ENCODE measurements at places on chromosomes 16 and 17.

DNA sequence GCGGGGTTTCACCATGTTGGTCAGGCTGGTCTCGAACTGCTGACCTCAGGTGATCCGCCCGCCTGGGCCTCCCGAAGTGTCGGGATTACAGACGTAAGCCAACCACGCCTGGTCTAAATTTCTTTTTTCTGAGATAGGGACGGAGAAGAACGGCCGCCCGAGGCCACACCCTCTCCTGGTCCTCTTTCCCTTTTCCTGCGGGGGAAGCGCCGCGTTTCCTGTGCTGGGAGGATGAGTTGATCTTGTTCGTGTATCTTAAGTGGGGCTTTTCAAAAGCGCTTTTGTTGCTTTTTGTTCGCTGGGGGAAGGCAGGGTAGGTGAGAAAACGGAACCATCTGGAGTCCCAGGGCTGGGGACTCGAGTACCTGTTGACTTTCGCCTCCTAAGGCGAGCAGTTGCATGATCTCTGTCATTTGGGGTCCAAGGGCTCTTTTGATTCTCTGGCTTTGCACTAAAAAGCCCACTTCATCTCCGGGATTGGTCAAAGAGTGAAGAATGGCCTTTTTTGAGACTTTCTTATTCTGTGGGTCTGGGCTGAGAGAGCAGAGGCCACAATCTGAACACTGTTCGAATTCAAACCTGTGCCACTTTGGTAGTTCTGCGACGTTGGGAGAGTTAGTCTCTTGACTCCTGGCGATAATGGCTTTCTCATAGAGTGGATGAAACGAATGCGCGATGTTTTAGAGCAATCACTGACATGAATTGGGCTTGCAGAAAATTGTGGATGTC, 1.3 kb downstream of the FUS start:
- no peak for DNase-seq

- DNase-seq = no peak
Observed at GRCh38 chr17:37064956-37065355, 116.2 kb downstream of the AATF start.

- DNase-seq = no peak
Observed at GRCh38 chr16:52515068-52515671, 31.8 kb downstream of the TOX3 start.

DNA sequence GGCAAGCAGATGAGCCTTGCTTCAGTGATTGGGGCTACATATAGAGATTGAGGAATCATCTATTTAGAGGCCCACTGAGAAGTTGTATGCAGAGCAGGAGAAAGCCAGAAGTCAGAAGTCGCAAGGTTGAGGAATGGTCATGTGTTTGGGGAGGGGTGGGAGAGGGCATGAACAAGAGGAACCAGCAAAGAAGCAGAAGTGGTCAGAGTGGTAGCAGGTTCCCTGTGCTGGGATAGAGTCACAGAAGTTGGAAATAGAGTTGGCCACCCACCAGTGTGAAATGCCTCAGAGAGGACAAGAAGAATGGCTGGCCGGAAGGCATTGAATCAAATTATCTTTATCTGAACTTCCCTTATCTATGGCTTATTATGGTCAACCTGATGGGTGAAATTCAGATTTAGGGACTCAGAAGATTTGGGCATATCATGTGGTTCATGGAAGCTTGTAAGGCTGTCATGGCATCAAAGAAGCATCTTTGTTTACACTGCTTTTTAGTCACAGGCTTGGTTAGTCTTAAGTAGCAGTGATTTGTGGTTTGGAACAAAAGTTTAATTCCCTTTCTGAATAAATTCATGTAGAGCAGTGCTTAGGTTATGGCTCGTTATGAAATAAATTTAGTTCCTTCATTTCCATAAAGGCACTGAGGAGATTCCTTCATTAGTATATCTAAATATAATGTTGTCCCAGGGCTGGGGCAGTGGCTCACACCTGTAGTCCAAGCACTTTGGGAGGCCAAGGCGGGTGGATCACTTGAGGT, 19.7 kb downstream of the MAP3K3 start:
- DNase-seq = no peak

DNA sequence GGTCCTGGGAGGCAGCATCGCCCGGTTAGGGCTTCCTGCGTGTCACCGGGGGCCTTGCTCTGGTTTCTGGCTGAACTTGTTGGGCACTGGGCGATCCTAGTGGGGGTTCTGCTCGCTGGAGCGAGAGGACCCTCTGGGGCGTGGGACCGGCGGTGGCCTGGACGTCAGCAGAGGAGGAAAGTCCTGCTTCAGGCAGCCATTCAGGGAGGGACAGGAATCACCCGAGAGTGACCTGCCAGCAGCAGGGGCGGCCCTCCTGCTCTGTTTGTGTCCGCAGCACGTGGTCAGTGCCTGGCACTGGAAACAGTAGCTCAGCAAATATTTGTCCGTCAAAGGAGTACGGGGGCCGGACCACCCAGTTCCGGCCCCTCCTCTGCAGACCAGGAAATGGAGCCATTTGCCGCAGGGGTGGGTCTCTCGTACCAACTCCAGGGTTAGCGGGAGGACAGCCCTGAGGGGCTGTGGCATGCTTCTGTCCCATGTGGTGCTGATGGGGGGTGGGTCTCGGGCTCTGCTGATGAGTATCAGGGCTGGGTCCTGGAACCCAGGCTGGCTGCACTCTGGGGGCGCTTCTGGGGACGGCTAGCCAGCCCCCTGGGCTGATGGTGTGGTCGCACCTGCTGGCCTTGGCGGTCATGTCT, 48.3 kb downstream of the BAIAP2 start:
- peak; percentile 40 for DNase-seq

DNA sequence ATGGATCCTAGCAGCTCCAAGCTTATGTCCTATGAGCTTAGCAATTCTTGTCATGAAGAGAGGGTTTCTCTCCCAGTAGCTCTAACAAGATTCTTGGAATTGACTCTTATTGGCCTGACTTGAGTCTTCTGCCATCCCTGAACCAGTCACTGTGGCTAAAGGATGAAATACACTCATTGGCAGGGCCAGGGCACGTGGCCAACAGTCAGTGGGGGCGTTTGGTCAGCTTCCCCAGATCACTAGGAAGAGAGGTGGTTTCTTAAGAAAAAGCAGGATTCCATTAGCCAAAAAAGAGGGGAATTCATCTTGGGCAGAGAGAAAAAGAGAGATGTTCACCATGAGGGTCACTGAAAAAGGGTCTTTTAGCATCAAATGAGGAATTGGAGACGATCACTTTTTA, 363.2 kb downstream of the SNX29 start:
- DNase-seq = no peak

GRCh38 chr17:17887752-17888304, 51.0 kb upstream of the SREBF1 start:
- DNase-seq = no peak

DNA sequence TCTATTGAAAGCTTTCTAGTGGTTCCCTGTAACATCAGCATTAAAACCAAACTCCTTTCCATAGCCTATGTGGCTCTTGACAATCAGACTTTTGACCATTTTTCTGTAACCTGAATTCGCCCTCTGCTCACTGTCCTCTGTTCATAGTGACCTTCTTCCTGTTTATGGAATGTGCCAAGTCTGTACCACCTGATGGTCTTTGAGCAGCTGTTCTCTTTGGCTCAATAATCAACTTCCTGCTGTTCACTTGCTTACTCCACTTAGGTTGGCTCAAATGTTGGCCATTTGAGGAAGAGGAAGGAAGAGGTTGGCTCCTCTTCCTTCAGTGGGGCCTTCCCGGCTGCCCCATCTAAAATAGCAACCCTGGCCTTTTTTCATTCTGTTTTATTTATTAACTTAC, 251.5 kb downstream of the CA10 start:
- DNase-seq = no peak

DNA sequence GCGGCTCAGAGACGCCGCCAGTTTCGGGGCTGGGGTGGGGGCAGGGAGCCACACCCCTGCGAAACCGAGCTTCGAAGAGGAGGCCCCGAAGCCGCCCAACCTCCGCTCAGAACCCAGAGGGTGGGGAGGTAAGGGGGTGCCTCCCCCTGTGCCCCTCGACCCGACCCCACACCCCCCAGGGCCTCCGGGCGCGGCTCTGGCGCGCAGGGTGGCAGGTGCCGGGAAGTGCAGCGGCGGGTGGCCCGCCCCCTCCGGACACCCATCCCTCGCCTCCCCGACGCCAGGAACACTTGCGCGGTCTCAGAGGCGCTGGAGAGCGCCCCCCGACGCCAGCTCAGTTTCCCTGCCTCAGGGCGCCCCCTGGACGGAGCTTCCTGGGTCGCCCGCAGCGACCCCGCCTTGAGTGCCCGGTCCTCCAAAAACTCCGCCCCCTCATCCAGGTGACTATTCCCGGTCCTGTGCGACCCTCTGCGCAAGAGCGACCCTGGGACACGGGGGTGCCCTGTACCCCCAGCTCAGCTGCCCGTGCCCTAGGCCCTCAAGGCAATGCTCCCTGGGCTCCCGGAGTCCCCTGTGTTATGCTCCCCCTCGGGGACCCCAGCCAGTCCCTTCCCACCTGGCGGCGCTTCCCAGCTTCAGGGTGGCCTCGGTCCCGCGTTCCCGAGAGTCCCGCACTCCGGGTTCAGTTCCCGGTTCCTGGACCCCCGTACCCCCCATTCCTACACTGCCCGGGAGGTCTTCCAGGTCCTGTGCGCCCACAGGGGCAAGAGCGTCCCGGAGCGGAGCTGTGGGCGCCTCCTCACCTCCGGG, 562 bp downstream of the PPL start:
- DNase-seq = peak; percentile 69

DNA sequence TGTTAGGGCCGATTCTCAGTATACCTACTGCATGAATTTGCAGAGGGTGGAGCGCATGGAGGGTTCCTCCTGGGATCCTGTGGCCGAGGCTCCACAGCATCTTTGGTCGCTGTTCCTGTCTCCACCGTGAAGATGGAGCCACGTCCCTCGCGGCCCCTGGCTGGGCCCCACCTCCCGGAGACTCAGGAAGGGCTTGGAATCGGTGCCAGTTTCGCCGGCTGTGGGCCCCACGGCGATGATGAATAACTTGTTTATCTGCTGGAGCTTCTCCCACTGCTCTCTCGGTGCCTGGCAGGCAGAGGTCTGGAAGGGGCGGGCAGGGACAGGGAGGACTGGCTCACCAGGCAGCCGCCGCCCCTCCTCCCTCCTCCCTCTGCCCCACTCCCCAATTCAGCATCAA, 8.1 kb downstream of the SLC5A11 start:
- no peak for DNase-seq

DNA sequence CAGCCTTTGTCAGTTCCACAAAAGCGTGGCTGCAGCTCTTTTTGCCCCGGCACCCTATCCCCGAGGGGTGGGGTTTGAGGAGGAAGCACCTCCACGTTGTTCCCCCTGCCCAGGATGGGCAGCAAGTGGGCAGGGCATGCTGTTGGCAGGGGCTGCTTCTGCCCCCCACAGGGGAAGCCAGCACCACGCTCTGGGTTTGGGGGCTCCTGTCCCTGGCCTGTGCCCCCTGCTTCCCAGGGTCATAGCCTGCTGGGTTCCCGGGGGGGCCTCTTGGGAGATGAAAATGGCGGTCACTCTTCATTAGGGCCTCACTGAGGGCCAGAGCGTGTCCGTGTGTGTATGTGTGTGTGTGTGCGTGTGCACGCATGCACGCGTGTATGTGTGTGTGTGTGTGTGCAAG, 22.8 kb downstream of the LASP1 start:
- DNase-seq = no peak

- DNase-seq = no peak
Observed at GRCh38 chr17:16329519-16330271, 23.6 kb downstream of the CENPV start.

GRCh38 chr17:47714773-47715396, 18.2 kb upstream of the TBX21 start:
- DNase-seq = no peak

DNA sequence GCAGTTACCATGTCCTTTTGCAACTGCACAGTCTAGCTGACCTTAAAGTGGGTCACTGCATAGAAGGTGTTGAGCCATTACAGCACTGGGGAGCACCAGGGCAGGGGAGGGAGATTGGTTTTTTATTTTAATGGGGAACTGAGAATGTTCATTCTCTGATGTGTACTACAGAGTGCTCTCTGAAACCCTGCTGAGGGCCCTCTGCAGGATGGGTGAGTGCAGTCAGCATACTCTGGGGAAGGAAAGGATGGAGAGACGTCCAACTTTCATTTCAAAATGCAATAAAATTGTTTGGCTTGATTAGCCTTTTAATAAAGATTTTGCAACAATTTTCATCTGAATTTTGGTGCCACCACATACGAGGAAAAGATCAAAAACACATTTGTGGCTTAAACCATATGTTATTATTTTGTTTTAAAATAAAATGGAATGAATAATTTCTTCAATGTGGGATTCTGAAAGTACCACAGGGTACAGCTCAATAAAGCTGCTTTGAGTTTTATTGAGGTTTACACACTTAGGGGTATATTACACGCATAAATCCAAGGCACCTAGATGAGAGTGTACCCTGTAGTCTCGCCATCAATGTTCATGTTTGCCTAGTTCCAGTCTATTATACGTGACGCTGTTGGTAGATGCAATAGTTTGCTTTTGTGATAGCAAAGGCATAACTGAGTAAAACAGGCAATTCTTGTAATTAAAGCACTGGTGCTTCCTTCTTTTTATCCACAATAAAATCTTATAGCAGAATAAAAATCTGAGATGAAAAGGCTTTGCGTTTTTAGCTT, 73.5 kb downstream of the SNX11 start:
- DNase-seq = no peak

DNA sequence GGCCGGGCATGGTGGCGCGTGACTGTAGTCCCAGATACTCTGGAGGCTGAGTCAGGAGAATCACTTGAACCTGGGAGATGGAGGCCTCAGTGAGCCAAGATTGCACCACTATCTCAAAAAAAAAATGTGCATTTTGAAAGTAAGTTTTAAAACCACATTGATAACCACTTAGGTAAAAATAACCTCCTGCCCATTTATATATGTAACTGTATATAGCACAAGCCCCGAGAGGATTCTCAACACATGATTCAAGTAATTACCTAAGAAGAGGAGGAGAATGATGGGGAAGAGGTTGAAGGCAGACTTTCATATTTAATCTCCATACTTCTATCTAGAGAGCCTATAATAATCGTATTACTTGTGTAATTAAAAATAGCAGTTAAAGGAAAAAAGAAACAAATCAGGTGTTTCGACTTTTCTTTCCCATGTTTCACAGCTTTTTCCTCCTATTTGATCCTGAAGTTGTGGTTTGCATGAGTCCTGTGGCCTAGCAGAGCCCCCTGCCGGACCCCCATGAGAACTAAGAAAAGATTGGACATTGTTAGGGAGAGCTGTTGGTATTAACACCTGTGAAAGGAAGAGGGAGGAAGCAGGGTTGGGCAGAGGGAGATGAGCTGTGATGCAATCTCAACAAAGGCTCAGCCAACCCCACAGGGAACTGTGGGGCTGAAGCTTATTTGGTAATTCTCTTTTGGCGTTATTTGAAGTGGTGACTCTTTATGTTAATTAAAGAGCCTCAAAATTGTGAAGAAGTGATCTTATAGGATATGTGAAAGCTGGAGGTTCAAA, 22.1 kb downstream of the PMFBP1 start:
- no peak for DNase-seq

- no peak for DNase-seq
Observed at GRCh38 chr17:70049801-70050591, 25.0 kb upstream of the KCNJ16 start.

All from progenitor cell of endocrine pancreas (in vitro differentiated cells).